T-cell (primary cell): ENCODE measurements at places on chromosomes 7 and 10.

GRCh38 chr10:104492329-104492940 lies 138.8 kb downstream of the CFAP58 start:
- DNase-seq: no peak

GRCh38 chr10:92027141-92027540 lies 103.6 kb downstream of the BTAF1 start:
- no peak for DNase-seq

- no peak for DNase-seq
Measured at GRCh38 chr10:31912289-31912688, 16.3 kb downstream of the ARHGAP12 start.

GRCh38 chr7:143877098-143877497 lies 24.9 kb downstream of the TCAF1 start:
- no peak for DNase-seq

GRCh38 chr7:27605283-27605682 lies 57.4 kb downstream of the HIBADH start:
- DNase-seq: no peak

GRCh38 chr10:119542357-119542987 lies at the start of gene RGS10:
Gene RGS10 (minus strand): TSS chr10:119542719. CDS start chr10:119542638, 81 bp downstream.
- peak; percentile 68 for DNase-seq

GRCh38 chr10:123966896-123967231 lies 75.3 kb upstream of the CPXM2 start:
- DNase-seq: no peak

DNA sequence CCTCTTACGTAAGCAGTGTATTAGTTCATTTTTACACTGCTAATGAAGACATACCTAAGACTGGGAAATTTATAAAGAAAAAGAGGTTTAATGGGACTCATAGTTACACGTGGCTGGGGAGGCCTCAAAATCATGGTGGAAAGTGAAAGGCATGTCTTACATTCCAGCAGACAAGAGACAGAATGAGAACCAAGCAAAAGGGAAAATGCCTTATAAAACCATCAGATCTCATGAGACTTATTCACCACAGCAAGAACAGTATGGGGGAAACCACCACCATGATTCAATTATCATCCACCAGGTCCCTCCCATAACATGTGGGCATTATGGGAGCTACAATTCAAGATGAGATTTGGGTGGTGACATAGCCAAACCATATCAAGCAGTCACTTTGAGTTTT lies 126.3 kb upstream of the CXCL12 start:
- no peak for DNase-seq

DNA sequence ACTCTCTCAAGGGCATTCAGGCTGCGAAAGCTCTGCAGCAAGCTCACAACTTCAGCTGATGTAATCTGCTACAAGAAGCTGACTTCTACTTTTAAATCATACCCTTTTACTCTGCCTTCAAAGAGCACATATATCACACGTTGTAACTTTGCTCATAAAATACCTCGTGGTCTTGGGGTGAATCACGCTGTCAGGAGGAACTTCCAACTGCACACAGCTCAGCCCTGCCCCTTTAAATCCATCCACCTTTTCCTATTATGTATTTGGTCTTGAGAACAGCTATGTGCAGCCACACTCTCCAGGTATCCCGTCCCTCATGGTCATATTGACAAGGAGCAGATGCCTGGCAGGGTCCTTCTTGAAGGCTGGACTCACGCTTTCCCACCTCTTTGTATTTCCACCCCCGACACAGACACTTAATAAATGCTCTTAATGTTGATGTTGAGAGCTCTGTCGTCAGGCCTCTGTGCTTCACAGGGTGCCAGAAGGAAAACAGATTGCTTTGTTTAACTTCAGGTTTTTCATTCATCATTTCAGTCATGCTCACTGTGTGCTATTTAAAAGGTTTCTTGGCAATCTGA lies 47.6 kb downstream of the ICA1 start:
- DNase-seq: no peak

- no peak for DNase-seq
Measured at GRCh38 chr7:114217026-114217806, 197.4 kb upstream of the FOXP2 start.
